Islet precursor cell (in vitro differentiated cells): ENCODE measurements at places on chromosomes 3 and 15.

- no peak for DNase-seq
These were observed 58.5 kb downstream of the TGFBR2 start for GRCh38 chr3:30664884-30665283.

- DNase-seq = peak; percentile 70
These were observed 51.8 kb upstream of the DGKG start for GRCh38 chr3:186413615-186414415.

DNA sequence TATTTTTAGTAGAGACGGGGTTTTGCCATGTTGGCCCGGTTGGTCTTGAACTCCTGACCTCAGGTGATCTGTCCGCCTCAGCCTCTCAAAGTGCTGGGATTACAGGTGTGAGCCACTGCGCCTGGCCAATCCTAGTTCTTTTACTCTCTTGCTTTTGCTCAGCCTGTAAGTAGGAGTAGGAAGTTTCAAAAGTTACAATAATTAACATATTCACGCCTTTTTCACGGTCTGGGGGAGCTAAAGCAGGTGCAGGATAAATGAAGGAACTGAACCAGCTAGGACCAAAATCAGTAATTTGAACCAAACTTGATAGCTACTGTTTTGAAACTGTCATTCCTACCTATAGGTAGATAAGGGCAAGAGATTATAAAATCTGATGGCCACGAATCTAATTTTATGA is 98.5 kb downstream of the CACNA1D start:
- no peak for DNase-seq

DNA sequence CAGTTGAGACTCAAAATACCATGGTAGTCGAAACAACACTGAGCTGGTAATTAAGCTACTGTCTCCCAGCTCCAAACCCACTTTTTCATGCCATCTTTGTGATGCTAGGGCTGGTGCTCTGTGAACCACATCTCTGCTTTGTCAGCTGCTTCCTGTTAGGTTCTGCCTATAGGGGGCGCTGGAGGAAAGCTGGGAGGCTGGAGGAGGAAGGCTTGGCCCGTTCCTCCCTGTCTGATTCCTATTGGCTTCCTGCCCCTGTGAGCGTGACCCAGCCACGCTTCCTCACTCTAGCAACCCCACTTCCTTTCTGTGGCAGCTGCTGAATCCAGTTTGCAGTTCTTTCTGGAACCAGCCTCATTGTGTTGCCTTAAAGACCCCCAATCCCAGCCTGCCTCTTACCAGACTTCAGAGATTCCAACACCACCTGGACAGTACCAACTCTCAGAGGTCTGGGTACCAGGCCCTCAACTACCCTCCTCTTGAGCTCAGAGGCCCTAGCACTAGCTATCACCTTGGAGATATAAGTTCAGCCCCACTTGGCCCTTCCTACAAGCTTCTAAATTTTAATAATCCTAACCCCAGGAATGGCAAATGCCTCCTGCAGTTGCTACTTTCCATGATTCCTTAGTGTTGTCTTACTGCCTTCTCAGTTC is 120.9 kb downstream of the ERC2 start:
- peak; percentile 69 for DNase-seq

GRCh38 chr15:85520650-85521049 is 140.2 kb downstream of the AKAP13 start:
- no peak for DNase-seq

- DNase-seq = no peak
These were observed 7.5 kb upstream of the MAN2A2 start for GRCh38 chr15:90895571-90896117.

DNA sequence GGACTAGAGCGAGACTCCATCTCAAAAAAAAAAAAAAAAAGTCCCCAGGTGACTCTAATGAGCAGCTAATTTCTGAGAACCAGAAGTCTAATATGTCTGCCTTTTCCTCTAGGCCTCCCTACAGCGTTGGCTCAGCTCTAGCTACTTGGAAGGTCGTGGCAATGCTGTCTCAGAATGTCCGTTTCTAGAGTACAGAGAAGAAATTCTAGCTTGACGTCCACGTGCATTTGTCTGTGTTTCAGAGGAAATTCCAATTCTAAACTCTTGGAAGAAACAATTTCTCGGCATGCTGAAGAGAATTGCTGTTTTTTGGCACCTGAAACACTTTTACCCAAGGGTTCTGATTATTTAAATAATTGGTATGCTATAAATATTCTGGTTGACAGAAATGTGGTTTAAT is 78.8 kb downstream of the SOX2 start:
- DNase-seq = no peak

- DNase-seq = peak; percentile 64
These were observed 528 bp downstream of the RBPMS2 start for GRCh38 chr15:64774629-64775493.

DNA sequence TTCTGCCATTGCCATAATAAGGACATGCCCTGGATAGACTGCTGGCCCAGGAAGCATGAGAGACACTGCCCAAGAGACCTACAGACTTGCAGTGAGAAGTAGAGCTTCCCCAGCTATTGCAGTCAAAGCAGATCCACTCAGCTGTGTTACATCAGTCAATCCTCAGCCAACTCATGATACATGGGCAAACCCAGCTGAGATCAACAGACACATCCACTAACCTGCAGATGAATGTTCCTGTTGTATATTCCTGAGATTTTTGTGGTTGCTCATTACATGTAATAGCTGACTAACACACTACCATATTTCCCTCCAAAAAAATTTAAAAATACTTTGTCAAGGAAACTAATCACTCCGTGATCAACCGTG is 68.6 kb downstream of the DCLK3 start:
- no peak for DNase-seq

DNA sequence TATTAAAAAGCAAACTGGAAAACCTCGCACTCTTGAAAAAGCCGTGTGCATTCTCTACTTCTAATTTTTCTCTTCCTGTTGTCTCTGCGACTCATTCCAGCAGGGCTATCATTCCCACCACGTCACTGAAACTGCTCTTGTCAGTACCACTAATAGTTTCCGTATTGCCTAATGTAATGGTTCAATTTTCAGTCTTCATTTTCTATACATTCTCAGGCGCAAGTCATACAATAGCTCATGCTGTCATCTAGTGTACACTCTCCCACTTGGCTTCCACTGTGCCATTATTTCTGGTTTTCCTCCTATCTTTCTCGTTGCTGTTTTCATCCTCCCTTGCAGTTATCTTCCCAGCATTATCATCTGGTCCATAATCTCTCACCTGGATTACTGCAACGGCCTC is 160.2 kb downstream of the SPATA16 start:
- DNase-seq = no peak

GRCh38 chr3:32632533-32633265 is 52.3 kb upstream of the CNOT10 start:
- DNase-seq = no peak

DNA sequence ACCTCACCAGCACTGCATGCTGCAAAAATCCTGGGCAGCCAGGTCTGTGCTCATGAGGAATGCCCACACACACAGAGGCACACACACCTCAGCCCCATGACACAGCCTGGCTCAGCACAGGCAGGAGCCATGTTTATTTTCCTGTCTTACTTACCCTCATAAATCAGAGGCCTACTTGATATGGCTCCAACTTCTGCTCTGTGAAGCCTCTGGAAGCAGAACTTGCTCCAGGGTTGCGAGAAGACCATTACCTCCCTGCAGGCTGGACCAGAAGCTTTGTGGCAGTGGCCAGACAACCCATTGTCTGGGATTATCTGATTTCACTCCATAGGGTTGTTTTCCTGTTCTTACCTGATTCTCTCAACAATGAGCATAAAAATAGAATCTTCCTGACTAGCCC is 43.8 kb upstream of the CMTM8 start:
- DNase-seq = no peak

GRCh38 chr3:72398781-72399180 is 449.5 kb downstream of the SHQ1 start:
- no peak for DNase-seq

- DNase-seq = no peak
These were observed 35.2 kb downstream of the GLB1 start for GRCh38 chr3:33061782-33062181.

GRCh38 chr3:99895131-99895696 is 77.6 kb downstream of the CMSS1 start:
- DNase-seq = no peak

DNA sequence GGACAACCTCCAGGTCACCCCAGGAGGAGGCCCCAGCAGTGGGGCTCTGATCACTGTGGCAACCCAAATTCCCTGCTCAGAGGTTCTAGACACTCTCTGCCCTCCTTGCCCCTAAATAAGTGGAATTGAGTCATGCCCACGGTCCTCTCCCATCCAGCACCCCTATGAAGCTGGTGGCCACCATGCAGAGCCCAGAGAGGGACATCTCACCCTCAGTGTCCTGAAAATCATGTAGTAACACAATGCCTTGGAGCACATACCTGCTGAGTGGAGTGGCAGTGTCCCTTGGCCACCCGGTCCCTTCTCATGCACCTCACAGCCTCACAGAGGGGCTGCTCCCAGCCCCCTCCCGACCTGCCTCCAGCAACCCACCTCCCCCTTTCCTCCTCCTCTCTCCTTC is 114.3 kb upstream of the MEF2A start:
- peak; percentile 27 for DNase-seq

DNA sequence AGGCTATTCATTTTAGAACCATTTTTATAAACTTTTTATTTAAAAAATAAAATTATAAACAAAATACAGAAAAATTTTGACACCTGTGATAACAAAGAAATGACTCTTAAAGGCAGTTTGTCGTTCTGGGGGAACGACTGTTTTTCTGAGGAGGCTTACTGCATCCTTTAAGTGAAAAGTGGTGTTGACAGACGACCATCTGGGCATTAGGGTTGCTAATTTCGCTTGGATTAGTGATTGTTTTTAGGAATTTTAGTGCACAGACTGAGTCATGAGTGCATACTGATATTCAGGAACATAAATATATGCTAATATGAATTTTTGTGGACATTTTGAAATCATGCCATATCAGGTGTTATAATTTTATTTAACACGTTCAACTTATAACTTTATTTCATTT is 28.5 kb downstream of the OSTN start:
- DNase-seq = no peak

DNA sequence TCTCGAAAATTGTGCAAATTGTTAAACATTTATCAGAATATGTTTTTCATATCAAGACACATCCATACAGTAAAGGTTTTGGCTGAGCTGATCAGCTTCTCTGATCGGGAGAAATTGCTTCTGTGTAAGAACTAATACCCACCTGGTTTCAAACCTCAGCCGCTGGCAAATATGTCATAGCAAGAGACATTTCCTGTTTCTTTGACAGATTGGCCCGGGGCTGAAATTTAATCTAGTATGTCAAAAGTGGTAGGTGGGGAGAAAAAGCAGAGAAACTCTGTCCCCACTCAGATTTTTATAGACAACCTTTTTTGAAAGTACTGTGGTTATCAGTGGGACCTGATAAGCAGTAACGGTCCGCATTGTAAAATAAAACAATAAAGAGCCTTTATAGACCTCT is 88.8 kb upstream of the SLC24A5 start:
- no peak for DNase-seq

GRCh38 chr3:160531311-160531710 is 34.1 kb downstream of the KPNA4 start:
- DNase-seq = no peak

GRCh38 chr3:185381320-185382058 is 18.6 kb downstream of the MAP3K13 start:
- no peak for DNase-seq

DNA sequence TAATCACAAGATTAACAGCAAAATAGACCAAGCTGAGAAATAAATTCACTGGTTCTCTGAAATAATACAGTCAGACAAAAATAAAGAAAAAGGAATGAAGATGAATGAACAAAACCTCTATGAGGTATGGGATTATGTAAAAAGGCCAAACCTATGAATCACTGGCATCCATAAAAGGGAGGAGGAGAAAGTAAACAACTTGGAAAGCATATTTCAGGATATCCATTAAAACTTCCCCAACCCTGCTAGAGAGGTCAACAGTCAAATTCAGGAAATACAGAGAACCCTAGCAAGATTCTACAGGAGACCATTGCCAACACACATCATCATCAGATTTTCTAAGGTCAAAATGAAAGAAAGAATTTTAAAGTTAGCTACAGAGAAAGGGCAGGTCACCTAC is 649.7 kb upstream of the CBLB start:
- DNase-seq = no peak

DNA sequence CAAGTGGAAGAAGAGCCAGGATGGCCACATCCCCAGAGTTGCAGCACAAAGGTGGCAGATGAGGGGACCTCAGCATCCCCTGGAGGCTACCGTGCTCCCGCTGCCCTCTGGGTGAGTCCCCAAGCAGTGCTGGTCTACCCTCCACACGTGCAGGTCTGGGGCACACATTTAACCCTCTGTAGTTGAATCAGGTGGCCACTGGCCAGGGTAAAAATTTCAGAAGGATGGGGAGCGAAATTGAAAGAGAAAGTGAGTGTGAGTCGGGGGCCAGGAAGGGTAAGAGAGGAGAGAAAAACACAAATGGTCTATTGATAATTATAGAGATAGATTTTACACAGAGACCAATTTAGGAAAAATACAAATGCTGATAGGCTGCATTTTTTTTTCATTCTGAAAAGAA is 139.5 kb upstream of the EIF1B start:
- no peak for DNase-seq

DNA sequence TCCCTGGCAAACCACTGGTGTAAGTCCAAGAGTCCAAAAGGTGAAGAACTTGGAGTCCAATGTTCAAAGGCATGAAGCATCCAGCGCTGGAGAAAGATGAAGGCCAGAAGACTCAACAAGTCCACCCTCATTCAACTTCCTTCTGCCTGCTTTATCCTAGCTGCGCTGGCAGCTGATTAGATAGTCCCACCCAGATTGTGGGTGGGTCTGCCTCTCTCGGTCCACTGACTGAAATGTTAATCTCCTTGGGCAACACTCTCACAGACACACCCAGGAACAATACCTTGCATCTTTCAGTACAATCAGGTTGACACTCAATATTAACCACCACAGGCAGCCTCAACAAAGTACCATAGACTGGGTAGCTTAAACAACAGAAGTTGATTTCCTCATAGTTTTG is 245.9 kb upstream of the IGF1R start:
- DNase-seq = no peak

- DNase-seq = no peak
These were observed 1.8 kb downstream of the MON1A start for GRCh38 chr3:49927798-49928197.

- DNase-seq = peak; percentile 70
These were observed 152.8 kb downstream of the GABRG3 start for GRCh38 chr15:27123808-27124207.

DNA sequence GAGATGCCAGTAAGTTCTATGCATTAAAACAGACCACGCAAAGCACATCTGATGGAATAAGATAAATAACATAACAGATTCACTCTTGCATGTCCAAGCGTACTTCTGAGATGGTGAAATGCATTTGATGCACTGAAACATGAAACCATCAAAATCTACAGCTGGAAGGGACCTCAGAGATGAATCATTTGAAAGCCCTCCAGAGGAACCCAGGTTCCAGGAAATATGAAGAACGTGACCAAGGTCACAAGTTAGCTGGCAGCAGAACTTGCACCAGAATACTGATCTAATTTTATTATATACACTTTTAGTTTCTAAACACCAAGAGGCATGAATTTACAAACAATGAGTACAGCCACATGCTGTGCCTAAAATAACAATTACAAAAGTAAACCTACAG is 957.1 kb downstream of the FHIT start:
- no peak for DNase-seq

GRCh38 chr3:141250342-141250741 is 18.7 kb downstream of the PXYLP1 start:
- DNase-seq = peak; percentile 44

GRCh38 chr3:172339892-172340291 is 108.4 kb downstream of the GHSR start:
- DNase-seq = no peak

GRCh38 chr3:170132335-170132734 is 49.2 kb downstream of the PHC3 start:
- no peak for DNase-seq
